Astrocyte of the hippocampus (primary cell): ENCODE measurements at places on chromosomes 4 and X.

GRCh38 chrX:16316331-16316730 lies 149.1 kb downstream of the MAGEB17 start:
- DNase-seq = peak; percentile 7

GRCh38 chrX:54479136-54480111 lies 16.6 kb downstream of the FGD1 start:
- DNase-seq = no peak

GRCh38 chr4:104747635-104748034 lies 252.9 kb upstream of the CXXC4 start:
- no peak for DNase-seq

DNA sequence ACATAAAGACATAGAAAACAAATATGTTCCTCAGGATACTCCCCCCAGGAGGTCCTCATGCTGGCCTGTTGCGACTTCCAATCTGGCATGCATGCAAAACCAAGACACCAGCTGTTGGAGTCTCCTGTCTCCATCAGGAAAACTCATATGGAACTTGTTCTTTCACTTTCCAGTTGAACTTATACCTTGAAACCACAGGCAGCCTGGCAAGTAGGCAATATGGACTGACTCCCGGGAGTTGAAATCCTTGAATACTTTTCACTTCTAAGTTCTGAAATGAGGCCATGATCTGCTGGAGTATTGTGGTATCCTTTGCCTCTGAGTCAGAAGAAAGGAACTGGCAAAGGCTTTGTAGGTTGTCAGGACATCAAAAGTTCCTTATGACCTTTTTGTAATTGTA lies 444.2 kb downstream of the IDS start:
- peak; percentile 81 for DNase-seq

- DNase-seq = no peak
Measured at GRCh38 chr4:54823616-54824015, 165.9 kb downstream of the KIT start.

DNA sequence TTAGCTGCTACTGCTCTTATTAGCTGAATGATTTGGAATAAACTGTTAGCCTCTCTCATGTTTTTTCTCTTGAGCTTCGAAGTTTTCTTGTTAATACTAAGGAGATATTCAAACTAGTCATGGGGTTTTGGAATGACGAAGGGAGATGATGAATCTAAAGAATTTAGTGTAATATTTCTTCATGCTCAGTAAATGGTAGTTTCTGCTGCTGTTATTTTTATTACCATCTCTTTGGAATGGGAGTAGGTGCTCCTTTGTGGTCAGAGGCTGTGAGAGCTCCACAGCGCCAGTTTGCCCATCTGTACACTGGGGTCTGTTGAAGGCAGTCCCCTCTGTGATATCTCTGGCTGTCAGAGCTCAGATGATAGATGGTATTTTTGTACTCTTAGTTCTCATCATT lies 33.7 kb downstream of the HTT start:
- DNase-seq = no peak

DNA sequence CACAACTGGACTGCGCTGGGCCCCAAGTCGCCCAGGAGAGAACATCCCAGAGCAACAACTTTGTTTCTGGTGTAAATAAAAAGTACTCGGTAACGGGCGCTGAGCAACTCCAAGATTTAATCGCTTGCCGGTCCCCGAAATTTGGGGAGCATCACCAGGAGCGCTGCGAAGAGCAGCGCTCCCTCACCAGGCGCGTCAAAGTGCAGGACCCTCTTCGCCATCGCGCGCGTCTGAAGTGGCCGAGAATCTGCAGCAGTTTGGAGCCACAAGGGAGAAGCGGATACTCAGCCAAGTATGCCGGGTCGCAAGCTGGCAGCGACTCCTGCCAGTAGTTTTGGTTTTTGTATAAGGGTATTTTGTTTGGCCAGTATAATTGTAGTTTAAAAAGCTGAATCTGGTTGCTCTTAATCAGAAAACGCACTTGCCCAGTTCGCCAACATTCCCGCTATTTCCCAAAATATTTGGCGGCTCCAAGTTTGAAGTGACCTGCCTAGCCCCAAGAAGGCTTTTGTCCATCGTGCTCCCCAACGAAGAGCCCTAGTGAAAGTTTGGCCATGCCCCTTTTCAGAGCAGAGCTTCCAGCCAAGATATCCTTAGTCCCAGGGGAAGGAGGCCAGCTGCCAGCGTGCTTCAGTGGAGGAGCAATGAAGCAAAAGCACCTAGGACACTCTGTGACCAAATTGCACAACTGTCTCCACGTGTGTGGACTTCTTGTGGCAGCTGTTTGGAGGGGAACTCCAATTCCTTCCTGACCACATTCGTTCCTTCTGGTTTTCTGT lies 557 bp upstream of the KDR start:
- peak; percentile 62 for DNase-seq

DNA sequence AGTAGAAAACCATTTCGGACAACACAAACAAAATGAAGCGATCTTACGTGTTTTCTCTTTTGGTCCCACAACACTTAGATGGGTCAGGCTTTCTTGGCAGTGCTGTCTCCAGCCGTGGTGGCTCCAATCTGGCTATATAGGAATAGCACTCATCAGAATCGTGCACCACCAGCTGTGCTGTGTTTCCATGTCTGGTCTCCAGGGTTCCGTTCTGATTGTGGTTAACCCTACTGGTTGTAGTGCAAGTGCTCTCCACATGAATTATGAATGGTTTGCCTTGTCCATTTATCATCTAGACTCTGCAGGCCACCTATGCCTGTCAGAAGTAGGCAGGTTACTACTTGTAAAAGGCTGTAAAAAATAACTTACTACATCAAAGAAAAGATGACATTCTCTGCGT lies 536.3 kb downstream of the IQCM start:
- no peak for DNase-seq

DNA sequence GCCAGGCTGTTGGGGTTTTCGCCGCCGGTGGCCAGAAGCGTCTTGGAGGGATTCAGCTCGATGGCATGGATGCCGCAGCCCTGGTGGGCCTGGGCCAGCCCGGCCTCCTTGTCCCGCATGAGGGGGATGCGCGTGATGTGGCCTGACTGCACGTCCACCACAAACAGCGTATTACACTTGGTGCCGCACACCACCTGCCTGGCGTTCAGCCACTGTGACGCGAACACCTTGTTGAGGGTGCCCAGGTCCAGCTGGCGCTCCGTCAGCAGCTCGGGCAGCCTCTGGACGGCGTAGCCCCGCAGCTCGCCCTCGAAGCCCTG lies 728 bp downstream of the DCAF12L2 start:
- no peak for DNase-seq

DNA sequence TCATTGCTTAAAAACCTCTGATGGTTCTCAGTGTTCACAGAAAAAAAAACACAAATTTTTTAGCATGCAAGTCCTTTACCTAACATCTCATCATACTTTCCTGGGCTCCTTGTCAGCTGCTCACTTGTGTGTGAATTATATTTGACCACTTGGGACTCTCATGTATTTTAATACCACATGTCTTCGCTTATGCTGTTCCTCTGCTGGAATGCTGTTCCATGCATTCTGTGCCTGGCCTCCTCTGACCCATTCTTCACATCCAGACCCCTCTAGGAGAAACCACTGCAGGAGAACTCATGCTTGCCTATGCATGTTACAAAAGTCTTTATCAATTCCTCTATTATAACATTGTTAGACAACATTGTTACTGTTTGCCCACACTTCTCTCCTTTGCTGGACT lies 157.6 kb downstream of the PDGFRA start:
- DNase-seq = no peak

DNA sequence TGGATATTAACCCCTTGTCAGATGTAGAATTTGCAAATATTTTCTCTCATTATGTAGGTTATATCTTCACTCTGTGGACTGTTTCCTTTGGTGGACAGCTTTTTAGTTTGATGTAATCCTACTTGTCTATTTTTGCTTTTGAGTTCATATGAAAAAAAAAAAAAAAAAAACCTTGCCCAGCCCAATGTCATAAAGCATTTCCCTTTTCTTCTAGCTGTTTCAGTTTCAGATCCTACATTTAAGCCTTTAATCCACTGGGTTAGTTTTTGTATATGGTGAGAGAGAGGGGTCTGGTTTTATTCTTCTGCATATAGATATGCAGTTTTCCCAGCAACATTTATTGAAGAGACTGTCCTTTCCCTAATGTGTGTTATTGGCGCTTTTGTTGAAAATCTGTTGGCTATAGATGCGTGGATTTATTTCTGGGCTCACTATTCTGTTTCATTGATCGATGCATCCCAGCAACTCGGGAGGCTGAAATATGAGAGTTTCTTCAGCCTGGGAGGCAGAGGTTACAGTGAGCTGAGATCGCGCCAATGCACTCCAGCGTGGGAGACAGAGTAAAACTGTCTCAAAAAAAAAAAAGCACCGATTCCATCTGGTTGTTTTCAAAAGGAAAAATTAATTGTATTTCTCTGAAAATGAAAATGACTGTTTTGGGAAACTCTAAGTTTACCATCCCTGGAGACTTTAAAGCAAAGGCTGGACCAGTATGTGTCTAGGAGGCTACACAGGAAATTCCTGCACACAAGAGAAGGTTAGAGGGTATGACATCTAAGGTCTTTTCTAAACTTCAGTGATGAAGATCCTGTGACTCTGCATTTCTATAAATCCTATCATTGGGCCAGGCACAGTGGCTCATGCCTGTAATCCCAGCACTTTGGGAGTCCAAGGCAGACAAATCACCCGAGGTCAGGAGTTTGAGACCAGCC lies 35.6 kb downstream of the STEEP1 start:
- no peak for DNase-seq

DNA sequence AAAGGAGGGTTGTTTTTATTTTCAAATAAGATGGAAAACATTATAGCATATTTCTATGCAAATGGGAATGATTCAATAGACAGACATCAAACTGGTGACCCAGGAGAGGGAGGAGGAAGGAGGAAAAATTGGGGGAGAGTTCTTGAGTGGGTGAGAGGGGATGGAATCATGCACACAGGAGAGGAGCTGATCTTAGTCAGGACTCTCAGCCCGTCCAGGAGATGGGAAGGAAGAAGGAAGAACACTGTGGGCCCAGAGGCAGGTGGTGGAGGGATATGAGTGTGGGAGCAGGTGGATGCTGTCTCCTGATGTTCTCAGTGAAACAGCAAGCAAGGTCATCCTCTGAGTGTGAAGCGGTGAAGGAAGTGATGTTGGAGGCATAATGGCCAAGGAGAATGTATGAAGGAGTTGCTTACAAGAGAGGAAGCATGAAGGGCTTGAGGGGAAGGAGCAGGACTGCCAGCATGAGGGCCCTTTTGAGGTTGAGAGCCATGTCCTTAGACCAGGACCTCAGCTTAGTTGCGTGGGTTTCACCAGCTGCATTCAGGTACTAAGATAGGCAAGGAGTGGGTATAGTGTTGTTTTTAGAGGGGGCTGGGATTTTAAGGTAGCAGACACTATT lies 161.7 kb upstream of the NAP1L5 start:
- DNase-seq = no peak

- DNase-seq = no peak
Measured at GRCh38 chr4:70752236-70752635, 30.5 kb downstream of the RUFY3 start.

GRCh38 chr4:108417923-108418322 lies 202.5 kb upstream of the RPL34 start:
- DNase-seq = peak; percentile 49

- no peak for DNase-seq
Measured at GRCh38 chrX:136747003-136747986, 33.4 kb downstream of the ARHGEF6 start.
